ENCODE measurements at places on chromosomes 2 and 18.

DNA sequence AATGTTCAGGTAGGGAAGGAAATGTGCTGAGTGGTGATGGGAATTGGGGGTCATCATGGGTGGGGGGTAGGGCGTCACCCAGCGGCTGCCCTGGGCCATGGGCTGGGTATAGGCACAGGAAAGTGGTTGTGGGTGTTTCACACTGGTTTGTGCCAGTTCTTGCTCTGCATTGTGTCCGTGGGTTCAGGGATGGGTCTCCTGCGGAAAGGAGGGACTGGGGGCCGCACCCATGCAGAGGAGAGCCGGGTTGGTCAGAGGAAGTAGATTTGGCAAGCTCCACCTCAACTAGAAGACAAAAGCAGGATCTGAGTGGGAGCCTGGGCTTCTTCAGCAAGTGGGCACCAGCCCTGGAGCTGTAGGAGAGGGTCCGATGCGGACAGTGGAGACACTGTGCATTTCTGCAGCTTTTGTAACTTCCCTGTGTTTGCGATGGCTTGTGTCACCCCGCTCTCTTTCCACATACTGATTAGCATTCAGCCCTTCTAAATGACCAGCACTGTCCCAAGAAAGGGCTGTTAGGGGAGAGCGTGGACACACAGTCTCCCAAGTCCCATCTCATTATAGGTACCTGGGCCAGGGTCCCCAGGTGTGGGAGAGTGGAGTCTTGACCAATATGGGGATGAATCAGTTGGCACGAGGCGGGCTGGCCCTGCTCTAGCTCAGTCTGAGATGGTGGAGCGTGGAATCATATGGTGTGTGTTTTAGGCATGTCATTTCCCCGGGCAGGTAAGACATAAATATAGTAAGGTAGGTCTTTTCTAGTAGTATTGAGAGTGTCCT lies 67.2 kb downstream of the LRRFIP1 start:
- H3K4me1 ChIP-seq = peaks cover 83% of the 10 kb centered on the region
- peak overlapping the region; percentile 95 for H3K4me3 ChIP-seq
- peaks cover 13% of the 10 kb centered on the region for H3K27me3 ChIP-seq
- no peak for DNase-seq

DNA sequence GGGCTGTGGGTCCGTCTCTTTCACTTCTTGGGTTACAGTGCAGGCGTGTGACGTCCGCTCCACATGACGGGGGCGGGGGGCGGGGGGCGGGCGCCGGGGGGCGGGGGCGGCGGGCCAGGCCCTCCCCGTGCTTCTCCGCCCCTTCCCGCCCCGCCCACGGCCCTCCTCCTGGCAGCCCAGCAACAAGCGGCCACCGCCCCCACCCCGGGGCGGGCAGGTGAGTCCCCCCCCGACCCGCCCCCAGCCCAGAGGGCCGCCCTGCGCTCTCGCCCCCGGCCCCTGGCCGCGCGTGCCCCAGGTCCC lies 3.6 kb downstream of the ZNF516 start:
- H3K4me3 ChIP-seq = peak overlapping the region; percentile 89
- no peaks in the 10 kb centered on the region for H3K36me3 ChIP-seq
- peaks cover 53% of the 10 kb centered on the region for H3K4me1 ChIP-seq
- peaks cover 28% of the 10 kb centered on the region for H3K27me3 ChIP-seq
- DNase-seq = peak; percentile 49
- H3K27ac ChIP-seq = peak overlapping the region; percentile 61

DNA sequence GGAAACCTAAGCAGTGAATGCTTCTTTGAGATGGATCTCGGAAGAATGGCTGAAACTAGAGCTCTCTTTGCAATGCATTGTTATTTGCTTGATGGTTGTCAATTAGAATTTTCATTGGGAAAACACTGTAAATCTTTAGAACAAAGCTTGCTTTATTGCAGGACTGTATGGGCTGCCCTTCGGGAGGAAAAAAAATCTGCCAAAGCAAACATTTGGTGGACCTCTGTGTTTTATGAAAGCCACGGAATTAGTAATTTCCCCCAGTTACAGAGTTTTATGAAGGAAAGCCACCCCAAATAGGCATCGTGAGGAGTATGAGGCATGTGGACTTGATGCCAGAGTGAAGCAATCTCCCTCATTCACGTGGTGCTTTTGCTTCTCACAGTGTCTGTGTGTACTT lies 33.5 kb downstream of the RHBDD1 start:
- no peak for DNase-seq
- H3K36me3 ChIP-seq = peaks cover 36% of the 10 kb centered on the region
- no peak overlapping the region for H3K4me3 ChIP-seq
- H3K4me1 ChIP-seq = peaks cover 15% of the 10 kb centered on the region
- H3K27ac ChIP-seq = no peak overlapping the region

GRCh38 chr2:116329280-116329679 lies 1485.2 kb upstream of the DDX18 start:
- no peaks in the 10 kb centered on the region for H3K36me3 ChIP-seq
- no peaks in the 10 kb centered on the region for H3K4me1 ChIP-seq
- no peak overlapping the region for H3K4me3 ChIP-seq
- H3K27ac ChIP-seq = no peak overlapping the region
- peaks cover 3% of the 10 kb centered on the region for H3K27me3 ChIP-seq

GRCh38 chr2:83368916-83369315 lies 1090.2 kb downstream of the SUCLG1 start:
- H3K4me3 ChIP-seq = no peak overlapping the region
- no peaks in the 10 kb centered on the region for H3K27me3 ChIP-seq
- H3K4me1 ChIP-seq = no peaks in the 10 kb centered on the region
- no peak for DNase-seq

DNA sequence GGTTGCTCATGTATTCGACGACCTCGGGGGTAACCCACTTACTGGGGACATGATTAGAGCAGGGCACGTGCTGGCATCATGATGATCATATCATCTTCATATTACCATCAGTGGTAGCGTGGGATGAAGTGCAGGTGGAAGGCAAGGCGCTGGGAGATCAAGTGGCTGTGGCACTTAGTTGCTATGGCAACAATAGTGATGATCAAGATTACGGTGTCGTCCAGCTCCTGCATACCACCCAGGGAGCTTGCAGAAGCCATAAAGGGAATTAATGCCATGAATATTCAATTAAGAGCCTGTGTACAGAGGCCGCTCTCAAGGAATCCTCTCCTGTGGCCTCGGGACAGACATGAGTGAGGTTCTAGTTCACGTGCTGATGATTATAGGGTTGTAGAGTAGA lies 237.2 kb upstream of the COPS8 start:
- DNase-seq = no peak
- peaks cover 3% of the 10 kb centered on the region for H3K27me3 ChIP-seq
- H3K4me1 ChIP-seq = no peaks in the 10 kb centered on the region
- H3K4me3 ChIP-seq = no peak overlapping the region

GRCh38 chr2:239186516-239187357 lies 214.1 kb downstream of the HDAC4 start:
- H3K36me3 ChIP-seq = peaks cover 29% of the 10 kb centered on the region
- no peak for DNase-seq
- H3K27ac ChIP-seq = no peak overlapping the region
- no peak overlapping the region for H3K4me3 ChIP-seq
- peaks cover 3% of the 10 kb centered on the region for H3K27me3 ChIP-seq

DNA sequence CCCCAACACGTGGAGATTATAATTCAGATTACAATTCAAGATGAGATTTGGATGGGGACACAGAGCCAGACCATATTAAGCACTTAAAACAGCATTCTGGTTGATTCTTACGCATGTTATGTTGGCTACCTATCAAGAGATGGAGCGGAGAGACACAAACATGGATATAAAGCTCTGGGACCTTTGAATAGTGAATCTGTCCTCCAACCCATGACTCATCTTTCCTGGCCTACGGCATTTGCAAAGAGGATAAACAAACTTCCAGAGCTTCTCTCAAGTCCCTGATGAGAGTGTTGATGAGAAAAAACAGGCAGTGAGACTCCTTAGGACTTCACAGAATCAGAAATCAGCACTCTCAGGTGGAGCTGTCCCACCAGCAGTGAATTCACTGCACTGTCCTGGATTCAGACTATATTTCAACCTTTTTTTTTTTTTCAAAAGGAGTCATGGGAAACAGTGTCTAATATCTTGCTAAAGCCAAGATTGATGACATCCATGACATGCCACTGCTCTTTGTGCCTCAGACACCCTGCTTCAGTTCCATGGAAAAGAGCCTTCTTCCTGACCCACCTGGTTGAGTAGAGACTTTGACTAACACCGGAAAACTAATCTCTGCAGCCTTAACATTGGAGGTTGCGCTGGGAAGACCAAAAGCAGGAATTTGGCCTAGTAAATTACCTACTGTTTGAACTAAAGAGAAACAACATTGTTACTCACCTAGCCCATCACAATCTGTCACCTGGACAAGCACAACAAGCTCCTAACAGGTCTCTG lies 62.1 kb upstream of the NPAS2 start:
- H3K27me3 ChIP-seq = peaks cover 3% of the 10 kb centered on the region
- H3K36me3 ChIP-seq = no peaks in the 10 kb centered on the region
- H3K4me3 ChIP-seq = no peak overlapping the region
- no peak for DNase-seq

GRCh38 chr2:47690132-47690531 lies 92.8 kb upstream of the MSH6 start:
- no peak overlapping the region for H3K4me3 ChIP-seq
- H3K27ac ChIP-seq = no peak overlapping the region
- no peaks in the 10 kb centered on the region for H3K4me1 ChIP-seq
- no peaks in the 10 kb centered on the region for H3K36me3 ChIP-seq
- DNase-seq = no peak

Data from immature natural killer cell (primary cell).